ENCODE measurements at places on chromosomes 16 and 17.
A peak's percentile ranks its signal among the peaks of the same experiment; 100 is the strongest.

GRCh38 chr17:70124723-70125122 is 44.6 kb upstream of the KCNJ2 start:
- DNase-seq: no peak

GRCh38 chr16:76777721-76778465 is 413.1 kb upstream of the MON1B start:
- DNase-seq: no peak

DNA sequence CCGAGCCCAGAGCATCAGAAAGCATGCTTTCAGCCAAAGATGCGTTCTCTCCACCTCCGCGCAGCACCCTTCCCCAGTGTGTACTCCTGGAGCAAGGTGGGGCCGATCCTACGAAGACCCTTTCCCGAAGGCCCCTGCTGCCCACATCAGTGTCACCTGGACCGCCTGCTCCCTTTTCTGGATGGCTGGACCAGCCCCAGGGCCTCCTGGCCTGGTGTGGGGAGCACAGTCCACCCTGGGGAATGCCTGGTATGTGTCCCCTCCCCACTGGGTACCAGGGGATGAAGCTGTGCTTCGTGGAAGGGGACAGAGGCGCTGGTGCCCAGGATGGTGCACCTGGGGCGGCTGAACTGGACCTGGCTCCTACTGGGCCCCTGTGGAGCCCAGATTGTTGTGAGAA is 173.8 kb downstream of the SEC14L1 start:
- no peak for DNase-seq

- DNase-seq: no peak
Observed at GRCh38 chr16:14199624-14200023, 128.5 kb downstream of the MRTFB start.

- DNase-seq: no peak
Observed at GRCh38 chr17:43736389-43736788, 22.2 kb downstream of the SOST start.

DNA sequence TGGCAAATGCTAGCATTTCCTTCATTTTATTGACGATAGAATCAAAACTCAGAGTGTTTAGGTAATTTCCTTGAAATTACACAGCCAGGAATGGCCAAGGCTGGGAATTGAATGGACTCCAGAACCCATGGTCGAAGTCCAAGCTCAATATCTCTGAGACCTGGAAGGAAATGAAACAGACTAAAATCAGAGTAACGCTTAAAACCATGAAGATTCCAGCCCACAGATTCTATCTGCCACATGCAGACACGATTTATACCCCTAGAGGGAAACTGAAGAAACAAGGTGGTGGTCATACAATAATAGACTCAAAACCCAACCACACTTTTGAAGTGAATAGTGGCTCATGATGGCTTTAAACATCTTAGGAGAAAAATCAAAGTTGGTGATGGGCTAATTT is 95.6 kb downstream of the PRKCA start:
- no peak for DNase-seq

GRCh38 chr16:84950906-84951305 is 60.4 kb downstream of the ZDHHC7 start:
- no peak for DNase-seq

- DNase-seq: no peak
Observed at GRCh38 chr16:35749253-35750141, 2290.1 kb downstream of the TP53TG3F start.

GRCh38 chr17:3503285-3503684 is 27.5 kb downstream of the ASPA start:
- DNase-seq: no peak

- no peak for DNase-seq
Observed at GRCh38 chr17:83176623-83177583, 97.5 kb downstream of the METRNL start.

- DNase-seq: no peak
Observed at GRCh38 chr17:82092094-82092586, 5.9 kb downstream of the FASN start.

DNA sequence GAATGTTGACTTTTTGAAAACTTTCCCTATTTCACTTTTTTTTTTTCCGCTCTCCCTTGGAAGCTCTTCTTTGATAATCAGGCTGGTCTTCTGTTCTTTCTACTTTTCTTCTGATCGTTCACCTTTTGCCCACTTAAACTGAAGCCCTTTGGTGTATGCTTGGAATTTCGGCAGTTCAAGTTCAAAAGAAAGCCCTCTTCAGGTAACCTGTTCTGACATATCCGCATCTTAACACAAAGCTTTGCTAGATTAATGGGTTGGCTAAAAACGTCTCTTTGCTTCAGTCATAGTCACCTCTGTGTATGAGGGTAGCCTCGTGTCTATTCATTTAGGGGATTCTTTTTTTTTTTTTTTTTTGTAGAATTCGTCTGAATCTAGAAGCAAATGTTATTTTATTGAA is 1115.8 kb upstream of the RBFOX1 start:
- DNase-seq: no peak

- DNase-seq: no peak
Observed at GRCh38 chr17:40356990-40357881, 7.3 kb downstream of the GJD3 start.

- DNase-seq: no peak
Observed at GRCh38 chr16:64250866-64251265, 871.0 kb downstream of the CDH11 start.

- no peak for DNase-seq
Observed at GRCh38 chr16:63695347-63695746, 1426.5 kb downstream of the CDH11 start.

- DNase-seq: no peak
Observed at GRCh38 chr17:71793518-71793917, 327.3 kb upstream of the SOX9 start.

DNA sequence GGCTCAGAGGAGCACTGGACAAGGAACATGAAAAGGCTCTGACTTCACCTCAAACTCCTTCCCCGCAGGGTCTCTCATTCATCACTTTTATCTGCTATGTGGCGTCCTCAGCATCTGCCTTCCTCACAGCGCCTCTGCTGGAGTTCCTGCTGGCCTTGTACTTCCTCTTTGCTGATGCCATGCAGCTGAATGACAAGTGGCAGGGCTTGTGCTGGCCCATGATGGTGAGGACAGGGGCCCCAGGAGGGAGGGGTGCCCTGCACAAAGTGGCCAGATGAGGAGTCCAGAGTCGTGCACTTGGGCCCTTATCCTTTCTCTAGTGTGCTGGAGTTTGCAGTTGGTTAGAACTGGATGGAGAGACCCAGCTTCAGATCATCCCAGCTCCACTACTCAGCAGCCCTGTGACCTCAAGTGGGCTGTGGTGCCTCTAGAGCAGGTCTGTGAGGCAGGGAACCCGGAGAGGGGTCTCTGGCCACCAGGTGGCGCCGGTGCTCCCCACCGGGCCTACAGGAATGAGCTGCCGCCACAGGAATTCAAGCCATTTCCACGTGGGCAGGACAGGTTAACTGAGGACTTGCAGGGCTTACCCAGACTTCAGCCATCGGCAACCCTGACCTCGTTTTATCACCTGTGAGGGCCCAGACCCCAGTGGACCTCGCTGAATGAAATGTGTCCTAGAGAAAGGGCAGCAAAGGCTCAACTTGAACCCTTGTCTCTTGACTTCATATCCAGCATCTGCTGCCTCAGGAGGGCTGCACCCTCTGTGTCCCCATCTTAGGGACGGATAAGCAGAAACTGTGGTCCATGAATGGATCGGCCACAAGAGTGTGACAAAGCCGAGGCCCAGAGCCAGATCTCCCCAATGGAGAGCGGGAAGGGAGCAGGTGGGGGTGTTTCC is 4.0 kb downstream of the CMTM3 start:
- DNase-seq: peak; percentile 66

- DNase-seq: no peak
Observed at GRCh38 chr17:13931800-13932460, 137.4 kb upstream of the COX10 start.

- no peak for DNase-seq
Observed at GRCh38 chr17:78723001-78723796, 58.9 kb downstream of the CYTH1 start.

GRCh38 chr17:73308017-73308823 is 3.6 kb downstream of the CDC42EP4 start:
- DNase-seq: no peak

DNA sequence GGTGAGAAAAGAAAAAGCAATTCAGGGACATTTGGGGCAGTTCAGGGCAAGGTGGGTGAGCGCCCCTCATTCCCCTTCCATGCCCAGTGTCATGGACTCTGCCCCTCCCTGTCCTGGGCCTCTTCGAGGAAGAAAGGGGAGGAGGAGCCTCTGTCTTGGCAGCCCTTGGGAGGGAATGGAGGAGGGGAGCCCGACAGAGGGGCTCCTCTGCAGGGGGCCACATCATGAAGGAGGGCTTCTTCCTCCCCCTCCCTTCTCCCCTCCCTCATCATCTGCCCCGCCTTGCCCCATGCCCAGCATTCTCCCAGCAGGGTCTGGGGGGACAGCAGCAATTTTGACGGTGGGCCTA is 33.2 kb upstream of the TAC4 start:
- no peak for DNase-seq

GRCh38 chr17:1375615-1376014 is 24.4 kb downstream of the YWHAE start:
- no peak for DNase-seq

- DNase-seq: no peak
Observed at GRCh38 chr16:87840271-87840978, 28.9 kb downstream of the SLC7A5 start.

GRCh38 chr16:63856537-63856936 is 1265.3 kb downstream of the CDH11 start:
- no peak for DNase-seq

- no peak for DNase-seq
Observed at GRCh38 chr17:48528936-48529682, 1.7 kb downstream of the HOXB1 start.

DNA sequence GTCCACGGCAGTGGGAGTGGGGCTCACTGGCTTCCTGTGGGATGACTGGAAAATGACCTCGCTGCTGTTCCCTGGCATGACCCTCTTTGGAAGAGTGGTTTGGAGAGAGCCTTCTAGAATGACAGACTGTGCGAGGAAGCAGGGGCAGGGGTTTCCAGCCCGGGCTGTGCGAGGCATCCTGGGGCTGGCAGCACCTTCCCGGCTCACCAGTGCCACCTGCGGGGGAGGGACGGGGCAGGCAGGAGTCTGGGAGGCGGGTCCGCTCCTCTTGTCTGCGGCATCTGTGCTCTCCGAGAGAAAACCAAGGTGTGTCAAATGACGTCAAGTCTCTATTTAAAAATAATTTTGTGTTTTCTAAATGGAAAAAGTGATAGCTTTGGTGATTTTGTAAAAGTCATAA is 7.8 kb upstream of the RNF213 start:
- peak; percentile 76 for DNase-seq

- no peak for DNase-seq
Observed at GRCh38 chr17:4898927-4899326, 409 bp upstream of the C17orf107 start.

DNA sequence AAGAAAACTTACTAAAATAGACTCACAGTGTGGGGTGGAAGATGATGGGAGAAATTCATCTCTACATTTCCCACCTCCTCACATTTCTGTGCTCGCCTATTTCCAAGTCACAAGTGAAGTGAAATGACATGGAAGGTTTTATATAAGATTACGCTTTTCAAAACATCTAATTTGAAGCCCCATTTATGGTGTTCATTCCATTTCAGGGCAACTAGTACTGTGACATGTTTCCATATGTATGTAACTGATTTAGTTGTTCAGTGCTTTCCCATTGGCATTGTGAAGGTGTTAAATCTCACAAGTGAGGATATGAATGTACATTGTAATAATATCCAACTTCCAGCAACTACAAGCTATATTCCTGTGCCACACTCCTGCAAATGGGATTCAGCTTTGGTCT is 1174.8 kb downstream of the CDH11 start:
- DNase-seq: no peak

DNA sequence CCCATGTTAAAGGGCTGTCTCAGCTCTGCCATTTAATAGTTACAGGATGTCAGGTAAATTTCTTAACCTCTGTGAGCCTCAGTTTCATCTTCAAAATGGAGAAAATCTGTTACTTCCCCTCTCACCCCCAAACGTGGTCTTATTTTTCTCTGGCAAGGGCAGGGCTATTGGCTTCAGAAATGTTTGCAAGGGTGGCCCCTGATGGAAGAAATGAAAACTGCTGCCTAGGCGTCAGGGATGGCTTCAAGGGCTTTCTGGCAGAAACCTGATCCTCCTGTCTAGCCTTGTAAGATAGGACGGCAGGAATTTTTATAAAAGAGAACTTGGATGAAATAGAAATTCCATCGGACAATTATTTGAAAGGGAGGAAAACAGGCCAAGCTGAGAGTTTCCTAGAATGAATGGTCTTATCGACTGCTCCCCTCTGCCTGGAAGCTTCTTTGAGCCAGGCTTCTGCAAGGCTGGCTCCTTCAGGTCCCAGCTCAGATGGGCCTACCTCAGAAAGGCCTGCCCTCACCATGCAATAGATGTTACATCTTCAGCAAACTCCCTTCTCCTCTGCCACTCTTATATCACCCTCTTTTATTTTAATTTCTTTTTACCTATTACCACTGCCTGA is 43.0 kb upstream of the TANGO6 start:
- DNase-seq: no peak
